ENCODE measurements at places on chromosomes 2 and 18.

- peak; percentile 3 for DNase-seq
Measured at GRCh38 chr2:151766437-151767153, 32.3 kb upstream of the NEB start.

DNA sequence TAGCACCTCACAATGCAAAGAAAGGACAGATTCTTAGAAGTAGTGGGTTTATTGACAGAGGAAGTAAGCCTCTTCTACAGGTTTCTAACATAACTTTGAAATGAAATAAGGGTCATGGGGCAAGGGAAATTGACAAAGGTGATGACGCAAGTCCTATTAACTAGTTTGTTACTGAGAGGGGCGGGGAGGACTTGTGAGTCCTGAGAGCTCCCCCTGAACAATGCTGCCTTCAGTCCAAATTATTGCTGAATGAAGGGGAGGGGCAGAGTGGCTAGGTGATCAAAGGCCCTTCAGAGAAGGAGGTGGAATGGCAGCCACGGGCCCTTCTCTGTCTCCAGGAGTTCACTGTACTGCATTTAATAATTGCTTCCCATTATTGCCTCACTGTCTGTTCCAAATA is 390.0 kb downstream of the MEIS1 start:
- no peak for DNase-seq

DNA sequence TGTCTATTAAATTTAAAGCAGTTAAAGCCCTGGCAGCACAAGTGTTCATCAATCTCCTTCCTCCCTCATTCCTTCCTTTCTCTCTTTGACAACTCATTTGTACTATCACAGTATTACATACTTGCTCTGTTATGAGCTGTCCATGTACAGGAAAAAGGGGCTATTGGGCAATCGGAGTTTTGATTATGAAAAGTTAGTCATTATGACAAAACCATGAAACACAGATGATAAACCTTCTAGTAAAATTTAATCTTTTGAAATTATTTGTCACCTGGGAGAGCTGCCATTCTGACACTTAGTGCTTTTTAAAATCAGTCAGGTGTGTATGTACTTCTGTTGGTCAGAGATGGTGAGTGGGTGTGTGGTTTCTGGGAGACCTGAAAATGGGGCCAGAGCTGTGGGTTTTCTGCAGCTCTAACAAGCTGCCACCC is 39.4 kb downstream of the MAP4K4 start:
- DNase-seq: peak; percentile 68

DNA sequence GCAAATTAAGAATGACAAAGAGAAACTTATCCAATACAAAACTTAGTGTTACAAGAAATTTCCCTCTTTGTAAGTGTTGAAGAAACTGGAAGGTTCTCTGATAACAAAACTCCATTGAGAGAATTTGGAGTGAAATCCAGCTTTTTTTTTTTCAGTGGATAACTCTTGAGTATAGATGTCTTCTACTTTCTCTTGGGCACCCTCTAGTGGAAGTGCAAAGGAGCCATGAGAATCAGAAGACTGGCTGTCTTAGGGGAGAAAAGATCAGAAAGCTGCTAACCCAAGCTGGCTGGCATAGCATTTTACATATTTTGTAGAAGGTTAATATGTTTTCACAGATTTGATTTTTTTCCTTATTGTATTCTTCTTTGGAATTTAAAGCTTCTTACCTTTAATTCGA is 138.8 kb upstream of the SATB2 start:
- DNase-seq: peak; percentile 0

DNA sequence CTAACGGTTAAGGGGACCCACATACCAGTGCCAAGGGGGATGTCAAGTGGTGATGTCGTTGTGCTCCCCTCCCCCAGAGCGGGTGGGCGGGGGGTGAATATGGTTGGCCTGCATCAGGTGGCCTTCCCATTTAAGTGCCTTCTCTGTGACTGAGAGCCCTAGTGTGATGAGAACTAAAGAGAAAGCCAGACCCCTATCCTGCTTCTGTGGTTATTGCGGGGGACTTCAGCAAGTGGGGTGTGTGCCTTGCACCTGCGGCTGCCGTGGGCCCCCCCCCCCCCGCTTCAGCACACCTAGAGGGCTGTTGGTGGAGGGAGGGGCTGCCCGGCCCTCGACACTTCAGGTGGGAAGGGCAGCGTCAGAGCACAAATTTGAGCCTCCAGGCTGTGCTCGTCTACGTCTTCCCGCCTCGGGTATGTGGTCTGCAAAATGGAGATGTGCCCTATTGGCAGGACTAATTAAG is 6.1 kb downstream of the CTDSP1 start:
- DNase-seq: no peak

GRCh38 chr2:636641-637405 is 40.4 kb downstream of the TMEM18 start:
- DNase-seq: peak; percentile 36

DNA sequence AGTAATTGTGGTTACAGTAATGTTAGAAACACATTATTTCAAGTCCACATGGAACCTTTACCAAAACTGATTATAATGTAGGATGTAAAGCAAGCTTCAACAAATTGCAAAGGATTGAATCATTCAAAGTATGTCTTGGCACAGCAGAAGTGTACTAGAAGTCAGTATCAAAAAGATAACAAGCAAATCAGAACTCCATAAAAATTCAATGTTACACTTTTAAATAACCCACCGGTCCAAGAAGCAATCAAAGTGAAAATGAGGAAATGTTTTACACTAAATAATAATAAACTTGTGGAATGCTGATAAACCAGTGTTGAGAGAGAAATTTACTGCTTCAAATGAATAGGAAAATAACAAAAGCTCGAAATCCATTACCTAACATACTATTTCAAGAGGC is 47.7 kb downstream of the TTC21B start:
- DNase-seq: peak; percentile 1

DNA sequence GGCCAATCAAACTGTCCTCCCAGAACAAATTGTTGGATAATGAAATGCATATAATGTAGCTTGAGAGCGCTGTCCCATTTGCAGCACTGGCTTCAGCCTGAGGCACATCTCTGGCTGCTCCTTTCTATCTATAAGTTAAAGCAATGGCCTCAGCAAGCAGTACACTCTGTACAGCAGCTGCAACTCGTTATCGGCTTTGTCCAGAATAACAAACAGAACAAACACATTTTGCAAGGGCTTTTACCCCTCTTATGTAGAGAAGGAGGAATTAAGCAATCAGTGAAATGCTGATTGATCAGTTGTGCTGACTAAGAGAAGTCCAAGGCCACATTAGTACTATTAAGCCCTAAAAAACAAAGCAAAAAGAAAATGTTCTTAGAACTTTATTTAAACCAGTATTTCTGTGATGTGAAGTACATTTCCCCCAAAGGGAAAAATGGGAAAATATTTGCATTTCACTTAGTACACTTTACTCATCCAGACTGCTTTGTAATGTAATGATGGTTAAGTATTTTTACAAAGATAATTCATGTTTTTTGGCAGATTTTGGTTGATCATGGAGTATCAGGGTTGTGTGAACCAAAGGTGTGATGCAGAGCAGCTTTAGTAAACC is 15.0 kb upstream of the CPS1 start:
- no peak for DNase-seq

DNA sequence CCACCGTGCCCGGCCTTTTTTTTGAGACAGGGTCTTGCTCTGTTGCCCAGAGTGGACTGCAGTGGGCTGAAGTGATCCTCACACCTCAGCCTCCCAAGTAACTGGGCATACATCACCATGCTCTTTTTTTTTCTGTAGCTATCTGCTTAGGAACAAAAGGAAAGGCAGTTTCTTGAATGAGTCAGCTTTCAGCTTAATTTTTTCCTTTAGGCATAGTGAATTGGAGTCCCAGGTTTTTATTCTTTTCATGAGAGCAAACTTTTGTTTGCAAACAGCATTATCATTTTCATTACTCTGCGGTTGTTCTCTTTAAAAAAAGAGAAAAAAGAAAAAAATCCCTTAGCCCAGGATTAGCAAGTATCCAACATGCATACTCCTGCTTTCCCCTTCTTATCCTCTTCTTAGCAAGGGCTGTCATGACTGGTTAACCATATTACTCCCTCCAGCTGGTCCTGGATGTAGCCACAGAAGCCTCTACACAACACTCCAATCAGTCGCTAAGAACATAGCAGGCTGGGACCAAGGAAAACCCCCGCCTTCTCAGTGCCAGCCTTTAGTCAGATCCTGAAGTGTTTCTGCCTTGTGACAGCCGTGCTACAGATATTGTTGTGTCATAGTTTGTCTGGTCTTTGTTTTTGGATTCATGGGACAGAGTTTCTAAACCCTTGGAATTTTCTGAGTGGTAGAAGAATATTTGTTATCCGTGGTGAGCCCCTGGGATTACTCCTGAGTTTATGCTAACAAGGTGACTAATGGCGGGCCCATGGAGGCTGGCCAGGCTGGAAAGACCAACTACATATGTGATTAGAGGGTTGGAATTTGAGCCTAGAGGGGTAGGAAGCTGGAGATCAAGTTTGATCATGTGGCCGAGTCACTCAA is 23.3 kb upstream of the ST3GAL5 start:
- DNase-seq: peak; percentile 72

GRCh38 chr2:3146175-3146574 is 231.4 kb downstream of the EIPR1 start:
- DNase-seq: no peak

DNA sequence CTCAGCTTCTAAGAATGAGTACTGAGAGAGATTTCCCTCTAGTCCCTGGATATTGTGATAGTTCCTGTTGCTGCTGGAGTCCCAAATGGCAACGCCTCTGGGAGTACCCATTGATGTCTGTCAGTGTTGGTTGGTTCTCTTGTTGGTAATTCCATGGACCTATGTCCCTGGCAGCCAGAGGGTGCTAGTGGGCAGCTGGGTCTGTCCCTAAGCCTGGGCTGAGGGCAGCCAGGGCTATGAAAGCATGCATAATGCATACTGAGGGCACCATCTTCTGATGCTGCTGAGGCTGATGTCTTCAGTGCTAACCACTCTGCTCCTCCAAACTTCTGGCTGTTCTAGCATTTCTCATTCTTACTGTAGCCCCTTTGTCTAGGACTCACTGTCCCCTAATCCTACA is 35.9 kb downstream of the NABP1 start:
- DNase-seq: no peak

DNA sequence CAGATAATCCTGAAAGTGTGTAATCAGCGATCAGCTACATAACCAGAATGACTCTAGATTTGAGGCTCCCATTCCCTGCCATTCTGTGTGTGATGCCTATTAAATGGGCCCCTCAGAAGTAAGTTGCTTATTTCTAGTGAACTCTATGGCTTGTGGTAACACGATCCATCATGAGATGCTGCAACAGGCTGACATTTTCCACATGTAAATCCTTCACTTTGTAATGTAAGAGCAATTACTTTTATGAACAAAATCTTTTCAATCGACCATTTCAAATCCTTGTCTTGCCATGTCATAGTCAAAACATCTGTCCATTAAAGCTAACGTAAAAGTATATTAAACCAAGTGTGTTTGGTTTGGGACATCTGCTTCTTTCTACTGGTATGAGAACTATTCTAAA is 175.9 kb upstream of the ETAA1 start:
- no peak for DNase-seq

GRCh38 chr18:61929881-61930640 is 37.3 kb upstream of the RNF152 start:
- no peak for DNase-seq

GRCh38 chr2:150783015-150783414 is 295.5 kb upstream of the RND3 start:
- DNase-seq: no peak

GRCh38 chr2:11945139-11946126 is 199.0 kb downstream of the LPIN1 start:
- no peak for DNase-seq
